ENCODE measurements at places on chromosomes 7 and 10.

GRCh38 chr7:39709768-39710311 lies 86.5 kb downstream of the RALA start:
- peak; percentile 80 for DNase-seq

- no peak for DNase-seq
Observed at GRCh38 chr7:146321301-146321700, 204.7 kb downstream of the CNTNAP2 start.

GRCh38 chr10:75922435-75922834 lies 491.0 kb downstream of the LRMDA start:
- DNase-seq: no peak

GRCh38 chr7:151687523-151688235 lies 168.0 kb upstream of the RHEB start:
- DNase-seq: no peak

DNA sequence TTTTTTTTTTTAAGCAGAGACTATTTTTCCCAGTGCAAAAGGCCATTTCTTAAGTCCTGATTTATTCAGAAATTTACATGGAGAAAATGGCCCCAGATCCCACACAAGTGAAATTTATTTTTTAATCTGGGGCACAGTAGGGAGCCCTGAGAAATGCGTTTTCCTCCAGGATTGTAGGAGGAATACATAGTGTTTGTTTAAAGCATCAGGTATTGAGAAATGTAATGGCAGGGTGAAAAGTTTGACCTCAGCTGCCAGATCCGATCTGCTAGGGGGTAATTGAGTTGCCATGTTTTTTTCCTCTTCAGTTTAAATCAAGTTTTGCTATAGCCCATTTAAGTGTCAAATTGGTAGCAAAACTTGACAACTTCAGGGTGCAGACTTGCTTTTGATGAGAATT lies 110.0 kb downstream of the LRMDA start:
- DNase-seq: no peak

- DNase-seq: peak; percentile 38
Observed at GRCh38 chr7:47586925-47587324, 5.0 kb upstream of the TNS3 start.

DNA sequence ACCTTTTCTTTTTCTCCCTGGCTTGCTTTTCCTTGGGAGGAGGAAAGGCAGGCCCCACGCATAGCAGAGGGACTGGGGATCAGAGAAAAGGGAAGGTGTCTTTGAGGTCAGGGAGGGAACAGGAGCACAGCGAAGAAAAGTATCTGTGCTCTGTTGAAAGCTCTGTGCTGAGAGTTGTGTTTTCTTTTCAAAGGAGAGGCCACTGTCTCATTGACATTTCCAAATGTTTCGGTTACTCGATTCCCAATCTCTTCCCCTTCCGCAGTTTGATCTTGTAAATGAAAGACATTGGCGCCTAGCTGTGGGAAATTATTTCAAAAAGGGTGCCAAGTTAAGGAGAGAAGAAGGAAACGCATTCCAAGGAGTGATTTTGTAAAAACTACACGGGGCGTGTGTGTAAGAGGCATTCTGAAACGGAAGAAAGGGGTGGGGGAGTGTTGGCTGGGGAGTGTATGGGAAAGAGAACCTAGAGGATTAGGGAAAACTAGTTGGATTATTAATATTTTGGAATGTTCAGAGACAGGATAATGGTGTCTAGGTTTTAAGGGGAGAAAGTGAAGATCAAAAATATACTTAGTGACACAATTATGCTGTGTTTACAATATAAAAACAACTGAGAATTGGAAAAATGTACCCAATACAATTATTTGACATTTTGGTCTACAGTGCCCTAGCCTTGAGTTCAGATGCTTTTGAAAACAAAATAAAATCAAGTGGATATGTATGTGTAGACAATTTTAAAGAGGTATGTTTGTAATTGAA lies 708 bp downstream of the KLHDC10 start:
- no peak for DNase-seq

DNA sequence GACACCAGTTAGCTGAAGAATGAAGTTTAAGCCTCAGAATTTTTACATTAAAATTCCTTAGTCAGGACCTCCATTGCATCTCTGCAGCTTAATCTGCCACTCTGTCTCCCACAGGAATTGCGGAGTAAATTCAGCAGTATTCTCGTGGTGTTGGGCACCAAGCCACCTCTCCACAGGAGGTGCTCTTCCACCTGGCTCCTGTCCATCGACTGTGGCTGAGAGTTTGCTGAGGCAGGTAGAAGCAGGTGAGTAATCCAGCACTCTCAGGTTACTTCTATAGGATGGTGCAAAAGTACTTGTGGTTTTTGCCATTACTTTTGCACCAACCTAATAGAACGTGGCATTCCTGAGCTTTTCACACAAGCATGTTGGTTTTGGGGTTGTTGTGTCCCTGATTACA lies 134.1 kb downstream of the GFRA1 start:
- DNase-seq: peak; percentile 28

GRCh38 chr10:130403153-130404075 lies 267.2 kb downstream of the GLRX3 start:
- DNase-seq: peak; percentile 45

DNA sequence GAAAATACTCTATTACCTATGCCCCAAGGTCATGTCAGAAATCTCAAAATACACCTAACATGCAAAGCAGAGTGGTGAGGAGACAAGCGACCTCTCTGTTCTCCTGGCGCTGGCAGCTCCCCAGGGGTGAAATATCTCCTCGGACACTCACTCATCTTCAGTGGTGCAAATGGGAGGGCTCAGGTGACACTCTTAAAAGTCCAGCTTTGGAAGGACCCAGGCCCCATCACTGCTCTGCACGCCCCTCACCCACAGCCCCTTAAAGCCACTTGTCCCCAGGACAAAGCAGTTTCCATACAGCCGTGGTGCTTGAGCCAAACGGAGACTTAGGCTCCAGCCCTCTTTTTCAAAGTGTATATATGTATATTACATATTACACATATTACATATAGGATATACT lies 12.4 kb downstream of the PRKAG2 start:
- DNase-seq: no peak

- no peak for DNase-seq
Observed at GRCh38 chr7:44768628-44769371, 20.2 kb downstream of the ZMIZ2 start.

GRCh38 chr10:77550378-77550777 lies 87.2 kb downstream of the KCNMA1 start:
- peak; percentile 73 for DNase-seq

- DNase-seq: peak; percentile 1
Observed at GRCh38 chr10:121527690-121528089, 70.6 kb downstream of the FGFR2 start.

- DNase-seq: no peak
Observed at GRCh38 chr7:38291117-38291647, 17.7 kb upstream of the TARP start.

DNA sequence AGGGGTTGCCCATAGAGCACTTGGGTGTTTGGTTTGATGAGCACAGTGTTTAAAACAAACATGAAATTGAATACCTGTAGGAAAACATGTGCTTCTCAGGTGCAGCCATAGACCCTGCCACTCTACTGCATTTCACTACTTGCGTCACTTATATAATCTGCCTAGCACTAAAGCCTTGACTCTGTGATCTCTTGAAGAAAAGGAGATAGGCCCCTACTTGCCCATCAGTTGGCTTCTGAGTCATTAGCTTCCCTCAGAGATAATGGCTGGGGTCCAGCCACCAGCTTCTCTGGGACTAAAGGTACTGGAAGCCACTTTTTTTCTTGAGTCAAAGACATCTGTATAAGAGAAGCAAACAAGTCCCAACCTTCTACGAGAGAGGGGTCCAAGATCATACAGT lies 45.9 kb upstream of the BTRC start:
- DNase-seq: no peak

DNA sequence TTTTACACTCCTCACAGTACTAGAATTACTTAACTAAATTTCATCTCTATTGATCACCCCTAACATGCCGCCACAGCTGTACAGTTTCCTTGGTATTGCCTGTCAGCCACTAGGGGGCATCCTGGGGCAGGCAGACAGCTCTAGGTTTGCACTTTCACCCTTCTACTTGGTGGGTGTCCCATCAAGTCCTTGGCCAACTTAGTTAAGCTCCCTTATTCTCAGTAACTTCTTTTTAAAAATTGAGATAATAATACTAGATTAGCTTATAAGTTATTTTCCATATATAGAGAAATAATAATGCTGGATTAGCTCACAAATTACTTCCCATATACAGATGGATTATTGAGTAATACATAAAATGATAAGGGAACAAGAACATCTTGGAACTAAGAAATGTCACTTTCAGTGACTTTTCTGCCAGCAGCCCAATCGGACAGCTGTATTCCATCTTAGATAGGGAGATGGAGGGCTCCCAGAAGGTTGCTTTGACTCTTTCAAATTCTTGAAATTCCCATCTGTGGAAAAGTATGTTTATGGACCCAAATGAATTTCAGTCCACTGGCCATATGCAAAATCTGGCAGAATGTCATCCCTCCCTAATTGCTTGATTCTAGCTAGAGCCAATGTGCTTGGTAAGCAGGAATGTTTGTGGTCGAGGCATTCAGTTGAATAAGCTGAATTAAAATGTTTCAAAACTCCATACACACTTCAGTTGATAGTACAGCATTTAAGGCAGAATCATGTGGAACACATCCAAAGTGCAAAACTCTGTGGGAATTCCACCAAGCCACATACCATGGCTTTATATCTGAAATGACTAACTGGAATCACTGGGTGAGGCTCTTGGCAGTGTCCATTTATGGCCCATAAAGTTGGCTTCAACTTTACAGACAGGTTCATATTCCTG lies 309.7 kb downstream of the CSTF2T start:
- DNase-seq: no peak

GRCh38 chr7:27991006-27991528 lies 189.5 kb downstream of the JAZF1 start:
- DNase-seq: no peak

GRCh38 chr7:112788778-112789343 lies 1.3 kb downstream of the TMEM168 start:
- no peak for DNase-seq

DNA sequence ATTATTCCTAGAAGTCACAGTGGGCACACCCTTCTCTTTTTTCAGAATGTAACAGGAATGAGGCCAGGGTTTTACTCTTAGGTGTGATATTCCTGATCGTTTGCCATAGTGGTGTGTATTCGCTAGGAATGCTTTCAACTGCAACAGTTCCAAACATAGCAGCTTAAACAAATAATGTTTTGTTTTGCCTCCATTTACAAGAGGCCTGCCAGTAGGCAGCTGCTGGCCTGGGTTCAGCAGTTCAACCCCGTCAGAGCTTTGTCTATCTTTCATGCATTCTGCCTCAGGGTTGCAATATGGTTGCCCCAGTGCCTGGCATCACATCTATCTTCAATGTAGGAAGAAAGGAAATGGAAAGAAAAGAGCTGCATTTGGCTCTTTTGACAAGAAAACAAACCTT lies 21.7 kb upstream of the RET start:
- no peak for DNase-seq

GRCh38 chr10:5681930-5682329 lies 2.7 kb upstream of the TASOR2 start:
- DNase-seq: no peak
